GM12878 (cell line): ENCODE measurements at places on chromosomes 13 and 19.
A peak's percentile ranks its signal among the peaks of the same experiment; 100 is the strongest.

GRCh38 chr19:42057846-42058245 is 12.2 kb downstream of the GRIK5 start:
- no peak for DNase-seq

DNA sequence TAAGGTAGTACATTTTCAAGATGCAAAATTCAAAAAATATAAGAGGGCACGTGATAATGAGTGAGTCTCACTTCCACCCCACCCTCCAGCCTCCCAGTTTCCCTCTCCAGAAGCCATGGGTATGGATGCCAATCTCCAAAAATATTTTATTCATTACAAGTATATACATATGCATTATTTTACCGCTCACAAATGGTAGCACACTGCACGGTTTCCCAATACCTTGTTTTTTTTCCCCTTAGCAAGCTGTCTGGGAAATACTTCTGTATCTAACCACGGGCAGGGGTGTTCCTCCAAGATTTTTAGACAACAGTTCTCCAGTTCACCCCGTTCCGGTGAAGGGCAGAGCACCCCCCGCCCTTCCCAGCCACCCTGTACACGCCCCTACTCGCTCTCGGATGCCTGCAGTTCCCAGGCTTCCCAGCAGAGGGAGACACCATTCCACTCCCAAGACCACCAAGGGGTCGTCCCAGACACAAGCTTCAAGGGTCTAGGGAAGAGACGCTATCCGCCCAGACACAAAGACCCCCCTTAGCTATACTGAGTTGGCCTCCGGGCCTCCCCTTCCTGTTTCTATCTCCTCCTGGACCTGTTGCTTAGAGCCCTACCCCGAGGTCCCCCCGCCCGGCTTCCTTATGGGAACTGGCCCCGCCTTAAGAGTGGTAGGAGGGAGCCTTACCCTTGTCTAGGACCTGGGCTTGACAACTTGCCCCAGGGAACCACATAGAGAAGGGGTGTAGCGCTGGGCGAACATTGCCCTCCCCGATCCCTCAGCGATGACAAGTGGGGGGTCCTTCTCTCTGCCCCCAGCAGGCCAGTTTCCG is 1.1 kb upstream of the FXYD3 start:
- no peak for DNase-seq

- no peak for DNase-seq
Observed at GRCh38 chr13:33978653-33979052, 160.7 kb downstream of the RFC3 start.

DNA sequence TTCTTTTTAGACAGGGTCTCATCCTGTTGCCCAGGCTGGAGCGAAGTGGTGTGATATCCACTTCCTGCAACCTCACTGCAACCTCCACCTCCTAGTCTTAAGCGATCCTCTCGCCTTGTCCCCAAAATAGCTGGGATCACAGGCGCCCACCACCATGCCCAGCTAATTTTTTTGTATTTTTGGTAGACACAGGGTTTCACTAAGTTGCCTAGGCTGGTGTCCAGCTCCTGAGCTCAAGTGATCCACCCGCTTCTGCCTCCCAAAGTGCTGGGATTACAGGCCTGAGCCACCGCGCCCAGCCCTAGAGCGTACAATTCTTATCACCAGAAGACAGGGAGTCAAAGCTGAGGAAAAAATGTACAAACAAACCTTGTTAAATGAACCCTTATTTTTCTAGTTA is 4.5 kb upstream of the ELOF1 start:
- DNase-seq = no peak

- no peak for DNase-seq
Observed at GRCh38 chr13:110578363-110578762, 16.8 kb upstream of the RAB20 start.

- no peak for DNase-seq
Observed at GRCh38 chr19:34778342-34778741, 5.3 kb upstream of the ZNF599 start.

- peak; percentile 15 for DNase-seq
Observed at GRCh38 chr19:20787786-20788185, 11.7 kb downstream of the ZNF66 start.

DNA sequence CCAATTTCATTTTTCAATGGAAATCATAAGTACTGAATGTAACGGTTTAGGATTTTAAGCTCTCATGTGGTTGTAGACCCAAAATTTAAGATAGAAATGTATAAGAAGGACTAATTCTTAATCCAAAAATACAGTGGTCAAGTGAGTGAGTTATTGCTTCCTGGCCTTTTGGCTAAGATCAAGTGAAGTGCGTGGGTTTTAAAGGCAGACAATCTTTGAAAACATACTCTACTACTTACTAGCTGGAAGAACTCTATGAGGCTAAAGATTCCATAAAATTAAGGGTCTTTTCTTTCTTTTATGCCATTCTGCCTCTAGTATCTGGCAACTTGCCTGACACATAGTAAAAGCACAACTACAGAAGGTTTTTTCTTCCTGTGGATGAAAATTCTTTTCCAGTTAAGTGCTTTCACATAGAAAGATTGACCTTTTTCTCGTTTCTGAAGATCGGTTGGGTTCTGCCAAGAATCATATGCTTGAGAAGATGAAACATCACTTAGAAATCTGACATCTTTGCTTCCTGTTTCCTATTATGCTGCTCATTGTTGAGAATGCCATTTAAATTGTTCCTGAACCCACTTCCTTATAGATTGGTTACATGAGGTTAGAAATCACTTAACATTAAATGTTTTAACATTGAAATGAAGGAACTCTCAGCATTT is 26.4 kb upstream of the SCEL start:
- DNase-seq = no peak

DNA sequence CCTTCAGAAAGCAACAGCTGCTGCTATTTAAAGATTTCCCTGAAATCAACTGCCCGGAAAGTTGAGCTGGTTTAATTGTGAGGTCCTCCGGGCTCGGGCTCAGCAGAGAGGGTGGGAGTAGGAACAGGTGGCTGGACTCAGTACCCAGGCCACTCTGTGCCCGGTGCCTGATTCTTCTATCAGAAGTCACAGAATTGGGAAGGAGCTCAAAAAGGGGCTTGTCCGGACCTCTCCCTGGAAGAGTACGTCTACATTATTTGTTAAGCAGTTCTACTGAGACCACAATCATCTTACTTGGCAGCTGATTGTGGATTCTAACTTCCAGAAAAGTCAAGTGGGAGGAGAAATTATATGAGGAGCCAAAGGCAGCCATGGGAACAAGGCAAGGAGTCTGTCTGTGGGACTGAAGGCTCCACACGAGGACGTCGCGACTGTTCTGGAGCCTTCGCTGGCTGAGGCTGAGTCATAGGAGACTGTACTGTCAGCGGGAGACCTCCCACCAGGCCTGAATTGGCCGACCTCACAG is 91.7 kb upstream of the ANKRD10 start:
- DNase-seq = no peak

- no peak for DNase-seq
Observed at GRCh38 chr19:43639519-43640423, at the start of gene CADM4. Gene CADM4, minus strand, starts transcription at chr19:43639850. Its CDS starts 60 bp downstream, at chr19:43639790.

- no peak for DNase-seq
Observed at GRCh38 chr13:55937180-55937579, 1203.5 kb upstream of the PRR20A start.

- DNase-seq = no peak
Observed at GRCh38 chr19:15673176-15673654, 328 bp downstream of the CYP4F12 start.

DNA sequence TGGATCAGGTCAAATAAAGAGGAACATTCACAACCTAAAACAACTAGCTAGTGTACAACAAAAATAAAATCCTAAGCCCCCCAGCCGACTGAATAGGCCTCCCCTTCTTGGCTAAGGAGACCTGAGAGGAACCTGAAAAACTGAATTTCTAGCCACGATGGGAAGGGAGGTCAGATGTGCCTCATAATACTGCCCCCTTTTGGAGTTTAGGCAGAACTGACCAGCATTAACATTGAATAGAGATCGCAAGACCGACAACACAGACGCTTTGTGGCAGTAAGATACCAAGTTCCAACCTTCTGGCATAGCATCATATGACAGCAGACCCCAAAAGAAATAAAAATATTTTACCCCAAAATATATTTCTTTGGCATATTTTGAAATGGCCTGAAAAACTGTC is 15.9 kb downstream of the CBY2 start:
- no peak for DNase-seq

DNA sequence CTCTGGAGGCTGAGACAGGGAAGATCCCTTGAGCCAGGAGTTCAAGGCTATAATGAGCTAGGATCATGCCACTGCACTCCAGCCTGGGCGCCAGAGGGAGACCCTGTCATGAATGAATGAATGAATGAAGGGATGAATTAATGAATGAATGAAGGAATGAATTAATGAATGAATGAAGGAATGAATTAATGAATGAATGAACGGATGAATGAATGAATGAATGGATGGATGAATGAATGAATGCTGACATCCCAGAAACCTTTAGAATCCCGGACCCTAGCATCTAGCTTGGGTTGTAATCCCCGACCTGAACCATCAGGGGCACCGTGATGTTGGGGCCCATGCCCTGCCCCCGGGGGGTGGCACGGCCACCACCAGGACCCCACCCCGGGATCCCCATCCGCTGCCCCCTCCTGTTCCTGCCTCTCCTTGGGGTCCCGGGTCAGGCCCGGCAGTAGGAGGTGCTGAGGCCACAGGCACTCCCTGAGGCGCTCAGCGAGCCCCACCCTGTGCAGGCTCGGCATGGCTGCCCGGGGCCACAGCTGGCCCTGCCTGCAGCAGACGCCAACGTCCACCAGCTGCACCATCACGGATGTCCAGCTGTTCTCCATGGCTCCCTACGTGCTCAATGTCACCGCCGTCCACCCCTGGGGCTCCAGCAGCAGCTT is 3.4 kb downstream of the EBI3 start:
- no peak for DNase-seq

DNA sequence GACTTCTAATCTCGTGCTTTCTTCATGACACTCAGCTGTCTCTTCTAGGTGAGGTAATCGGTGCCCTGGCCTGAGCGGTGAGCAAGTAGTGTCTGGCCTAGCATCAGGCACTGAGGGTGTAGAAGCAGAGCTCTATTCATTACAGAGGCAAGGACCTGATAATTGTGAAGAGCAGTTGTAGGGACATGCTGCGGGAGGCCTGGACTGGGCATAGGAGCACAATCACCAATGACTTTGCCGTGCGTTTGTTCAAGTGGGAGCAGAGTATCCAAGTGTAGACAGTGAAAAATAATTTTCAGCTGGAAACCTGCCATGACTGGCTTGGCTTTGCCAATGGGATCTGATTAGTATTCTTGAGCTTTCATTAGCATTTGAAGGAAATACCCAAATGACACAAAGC is 32.1 kb upstream of the DCLK1 start:
- no peak for DNase-seq

DNA sequence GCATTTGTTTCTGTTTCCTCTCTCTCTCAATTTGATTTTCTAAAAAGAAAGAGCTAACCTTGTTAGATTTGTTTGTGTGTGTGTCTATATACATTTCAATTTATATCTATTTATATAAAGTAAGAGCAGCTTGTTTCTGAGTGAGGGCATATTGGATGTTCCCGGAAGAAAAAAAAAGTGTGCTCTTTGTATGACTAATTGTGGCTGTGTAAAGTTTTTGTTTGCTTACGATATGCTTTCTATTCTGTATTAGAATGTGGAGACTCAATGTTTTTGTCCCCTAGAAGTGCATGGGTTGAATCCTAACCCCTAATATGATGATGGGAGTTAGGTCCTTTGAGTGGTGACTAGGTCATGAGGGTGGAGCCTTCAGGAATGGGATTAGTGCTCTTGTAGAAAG is 66.6 kb upstream of the C1QTNF9B start:
- no peak for DNase-seq

DNA sequence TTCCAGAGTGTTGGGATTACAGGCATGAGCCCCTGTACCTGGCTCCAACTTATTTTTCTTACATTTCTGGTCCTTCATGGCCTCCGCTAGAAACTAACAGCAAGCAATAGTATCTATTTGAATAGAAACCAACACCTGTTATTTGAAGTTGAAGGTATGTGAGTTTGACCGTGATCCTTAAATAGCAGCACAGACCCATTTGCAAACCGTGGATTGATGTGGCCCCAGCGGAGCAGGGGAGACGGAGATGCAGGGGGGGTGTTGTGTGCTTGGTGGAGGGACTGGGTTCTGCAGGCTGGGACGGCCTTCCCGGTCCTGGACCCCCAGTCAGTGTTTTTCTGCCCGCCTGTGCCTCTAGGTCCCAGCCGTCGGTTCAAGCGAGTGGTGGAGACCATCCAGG is 16.9 kb downstream of the TMEM150B start:
- DNase-seq = no peak

GRCh38 chr13:36966404-36966803 is 32.7 kb downstream of the ALG5 start:
- DNase-seq = no peak
